Heart right ventricle (tissue), 16 donors: ENCODE measurements at places on chromosomes 7 and 10. TPM values are rescaled to one million over a fixed set of nuclear protein-coding genes. Genes with fewer than 3 reads are reported as not detected.

DNA sequence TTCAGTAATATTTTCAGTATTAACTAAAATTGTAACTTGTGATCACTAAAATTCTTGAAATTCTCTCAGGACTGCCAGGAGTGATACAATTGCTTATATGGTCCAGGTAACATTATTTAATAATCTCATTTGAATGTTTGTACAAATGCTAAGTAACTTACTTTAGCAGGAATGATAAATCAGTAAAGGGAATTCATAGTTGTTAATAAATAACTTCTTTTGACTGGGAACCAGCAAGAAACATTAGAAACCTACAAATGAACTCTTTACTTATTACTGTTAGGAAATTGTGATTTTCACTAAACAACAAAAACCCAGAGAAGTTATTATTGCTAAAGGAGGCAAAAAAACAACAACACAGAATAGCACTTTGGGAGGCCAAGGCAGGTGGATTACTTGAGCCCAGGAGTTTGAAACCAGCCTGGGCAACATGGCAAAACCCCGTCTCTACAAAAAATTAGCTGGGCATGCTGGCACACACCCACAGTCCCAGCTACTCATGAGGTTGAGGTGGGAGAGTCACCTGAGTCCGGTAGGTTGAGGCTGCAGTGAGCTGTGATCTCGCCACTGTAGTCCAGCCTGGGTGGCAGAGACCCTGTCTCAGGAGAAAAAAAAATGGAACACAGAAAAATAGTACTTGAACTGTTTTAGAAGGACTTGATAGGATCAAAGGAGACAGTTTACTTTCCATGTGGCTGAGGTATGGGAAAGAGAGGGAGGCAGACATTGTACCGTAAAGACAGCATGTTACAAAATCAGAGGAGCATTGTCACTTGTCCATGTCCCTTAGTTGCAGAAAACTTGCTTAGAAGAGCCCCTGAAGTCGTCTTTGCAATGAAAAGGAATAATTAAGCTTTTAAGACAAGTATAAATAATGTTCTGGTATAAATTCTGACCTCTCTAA is 53.1 kb downstream of the SHOC2 start:
- DNase-seq, result no peak

DNA sequence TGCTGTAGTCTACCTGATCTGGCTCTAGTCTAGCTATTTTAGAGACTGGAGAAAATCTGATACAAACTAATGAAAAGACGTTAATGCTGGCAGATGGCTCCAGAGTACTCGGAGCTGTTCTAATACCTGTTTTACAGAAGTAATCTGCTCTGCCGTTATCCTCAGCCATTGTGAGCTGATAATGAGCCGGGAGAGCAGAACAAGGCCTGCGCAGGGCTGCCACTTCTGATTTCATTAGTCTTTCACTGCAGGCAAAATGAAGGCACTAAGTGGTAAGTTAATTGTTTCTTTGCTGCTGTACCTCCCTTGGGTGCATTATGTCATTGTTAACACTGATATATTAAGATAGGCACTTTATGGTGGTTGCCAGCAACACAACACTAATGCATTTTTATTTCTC is 456.4 kb upstream of the PFKP start:
- no peak for DNase-seq

The ECHDC3 gene
- polyA plus RNA-seq, result 15.0 TPM

DNA sequence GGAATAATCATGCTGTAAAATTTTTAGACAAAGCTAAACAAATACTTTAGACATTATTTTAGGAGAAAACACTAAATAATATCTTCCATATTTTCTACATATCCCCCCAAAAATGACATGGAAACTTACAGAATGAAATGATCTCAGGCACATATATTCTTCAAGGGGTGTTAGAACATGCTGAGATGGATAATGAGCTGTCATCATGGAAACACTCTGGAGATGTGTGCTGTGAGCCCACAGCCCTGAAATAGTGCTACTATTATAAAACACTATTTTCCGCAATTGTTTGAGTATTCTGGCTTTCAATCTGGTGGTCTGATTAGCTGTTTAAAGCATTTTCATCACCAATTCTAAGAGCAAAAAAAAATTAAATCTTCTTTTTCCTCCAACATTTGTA is 385.7 kb downstream of the PHTF2 start:
- DNase-seq, result no peak

DNA sequence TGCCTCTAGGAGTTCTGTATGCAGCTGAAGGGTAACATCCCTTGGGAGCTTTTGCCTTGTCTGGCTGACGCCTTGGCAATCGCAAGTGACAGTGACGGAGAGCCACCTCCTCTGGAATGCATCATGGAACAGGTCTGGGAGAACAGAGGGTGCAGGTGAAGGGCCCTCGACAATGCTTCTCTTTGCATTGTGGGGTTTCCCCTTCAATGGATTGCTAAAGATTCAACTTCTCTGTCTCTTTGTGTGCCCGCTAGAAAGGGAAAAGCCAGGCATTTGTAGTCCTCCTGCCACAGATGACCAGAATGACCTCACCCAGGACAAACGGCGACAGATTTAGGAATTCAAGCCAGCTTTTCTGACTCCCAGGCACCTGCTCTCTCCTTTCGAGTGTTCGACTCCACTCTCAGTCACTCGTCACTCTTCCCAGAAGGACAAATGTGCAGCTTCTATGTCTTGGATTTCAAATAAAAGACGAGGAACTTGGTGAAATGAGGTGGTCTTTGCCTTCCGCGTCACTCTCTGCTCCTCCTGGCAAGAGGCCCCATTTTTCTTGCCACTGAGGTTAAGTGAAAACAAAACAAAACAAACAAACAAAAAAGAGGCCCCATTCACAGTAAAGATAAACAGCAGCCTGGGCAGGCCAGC is 26.1 kb downstream of the IL2RA start:
- DNase-seq, result peak; percentile 1

- no peak for DNase-seq
Measured at GRCh38 chr10:62860946-62861345, 44.8 kb upstream of the EGR2 start.

DNA sequence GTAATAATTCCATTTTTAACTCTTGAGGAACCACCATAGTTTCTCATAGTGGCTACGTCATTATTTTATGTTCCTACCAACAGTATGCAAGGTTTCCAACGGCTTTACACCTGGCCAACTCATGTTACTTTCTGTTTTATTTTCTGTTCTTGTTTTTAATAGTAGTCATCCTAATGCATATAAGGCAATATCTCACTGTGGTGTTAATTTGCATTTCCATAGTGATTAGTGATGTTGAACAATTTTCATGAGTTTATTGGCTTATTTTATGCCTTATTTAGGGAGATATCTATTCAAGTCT is 465.5 kb upstream of the KLF6 start:
- no peak for DNase-seq

- no peak for DNase-seq
Measured at GRCh38 chr10:50883629-50884028, 1.8 kb downstream of the A1CF start.

DNA sequence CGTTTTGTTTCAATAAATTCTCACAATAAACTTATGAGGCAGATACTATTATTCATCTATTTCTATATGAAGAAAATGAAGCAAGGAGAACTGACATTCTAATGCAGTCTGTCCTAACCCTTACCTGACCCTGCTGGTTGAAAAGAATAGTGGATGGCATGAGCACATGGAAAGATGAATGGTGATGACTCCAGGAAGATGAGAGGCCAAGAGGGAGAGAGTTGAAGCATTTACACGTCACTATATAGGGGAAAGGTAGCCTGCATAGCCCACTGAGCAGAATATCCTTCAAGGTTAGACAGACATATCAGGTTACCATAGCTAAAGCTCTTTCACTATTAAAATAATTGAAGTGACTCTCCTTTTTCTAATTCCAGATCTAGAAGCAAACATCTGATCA is 163.9 kb upstream of the CDK1 start:
- DNase-seq, result no peak

- DNase-seq, result no peak
Measured at GRCh38 chr10:64358907-64359306, 837.7 kb downstream of the REEP3 start.

The VPS41 gene
- 9.3 TPM for polyA plus RNA-seq

DNA sequence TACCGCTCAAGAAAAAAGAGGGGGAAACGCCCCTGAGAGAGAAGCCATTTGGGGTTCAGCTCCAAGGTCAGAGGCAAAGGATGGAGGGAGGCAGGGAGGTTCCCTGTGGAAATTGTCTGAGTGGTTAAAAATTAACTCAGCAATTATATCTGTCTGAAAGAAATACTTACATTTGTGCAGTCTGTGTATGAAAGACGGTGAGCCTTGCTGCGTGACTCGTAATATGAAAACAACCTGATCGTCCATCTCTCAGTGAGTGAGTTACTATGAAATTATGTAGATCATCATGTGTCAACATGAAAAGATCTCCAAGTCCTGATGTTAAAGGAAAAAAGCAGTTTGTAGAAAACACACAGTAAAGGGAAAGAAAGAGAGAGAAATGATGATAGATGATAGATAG is 67.2 kb upstream of the FAM204A start:
- DNase-seq, result no peak

The NUTM2A gene
- 0.78 TPM for polyA plus RNA-seq

DNA sequence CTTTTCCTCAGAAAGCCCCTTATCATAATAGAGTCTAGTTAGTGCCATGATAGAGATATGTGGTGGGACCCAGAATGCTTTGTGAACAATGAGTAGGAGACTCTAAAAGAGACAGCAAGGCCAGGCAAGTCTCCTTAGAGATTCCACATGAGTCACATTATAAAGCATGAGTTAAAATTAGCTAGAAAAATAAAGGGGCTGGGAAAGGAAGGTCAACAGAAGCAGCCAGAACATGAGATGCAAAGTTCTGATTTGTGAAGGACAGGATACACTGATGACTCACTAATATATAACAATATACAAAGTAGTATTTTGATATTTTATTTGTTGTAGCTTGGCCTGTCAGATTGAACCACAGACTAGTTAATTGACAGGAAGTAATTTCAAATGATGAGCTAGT is 25.3 kb upstream of the SNX13 start:
- DNase-seq, result no peak

DNA sequence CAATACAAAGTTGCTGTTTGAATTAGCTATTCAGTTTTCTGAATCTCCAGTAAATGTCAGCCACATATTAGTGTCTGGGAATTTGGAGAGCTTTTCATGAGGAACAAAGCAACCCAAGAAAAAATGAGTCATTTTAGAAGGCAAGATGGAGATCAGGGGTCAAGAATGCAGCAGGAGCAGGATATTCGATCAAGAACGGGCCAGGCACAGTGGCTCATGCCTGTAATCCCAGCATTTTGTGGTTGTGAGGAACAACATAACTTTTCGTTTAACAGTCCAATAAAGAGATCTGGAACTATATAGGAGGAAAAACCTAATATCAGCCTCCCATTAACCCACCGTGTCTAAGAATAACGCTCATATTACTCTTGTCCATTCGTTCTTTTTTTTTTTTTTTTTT is 600.5 kb downstream of the MAGI2 start:
- DNase-seq, result no peak

The MYL7 gene
- polyA plus RNA-seq, result 2,069 TPM

DNA sequence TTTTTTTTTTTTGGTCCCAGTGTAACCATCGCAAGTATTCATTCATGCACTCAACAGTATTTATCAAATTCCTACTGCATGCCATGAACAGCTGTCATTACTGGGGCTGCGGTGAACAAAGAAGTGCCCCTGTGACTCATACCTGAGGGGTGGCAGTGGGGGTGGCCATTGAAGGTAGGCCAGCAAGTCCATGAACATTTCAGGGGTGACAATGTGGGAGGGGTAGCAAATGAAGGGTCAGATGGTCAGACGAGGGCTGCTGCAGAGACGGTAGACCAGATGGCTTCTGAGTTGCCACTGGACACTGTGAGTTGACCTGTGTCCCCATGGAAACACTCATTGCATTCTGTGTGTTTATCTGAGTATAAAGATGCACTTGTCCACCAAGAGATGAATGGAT is 92.5 kb upstream of the PITRM1 start:
- DNase-seq, result no peak

The ASAH2B gene
- 1.8 TPM for polyA plus RNA-seq

DNA sequence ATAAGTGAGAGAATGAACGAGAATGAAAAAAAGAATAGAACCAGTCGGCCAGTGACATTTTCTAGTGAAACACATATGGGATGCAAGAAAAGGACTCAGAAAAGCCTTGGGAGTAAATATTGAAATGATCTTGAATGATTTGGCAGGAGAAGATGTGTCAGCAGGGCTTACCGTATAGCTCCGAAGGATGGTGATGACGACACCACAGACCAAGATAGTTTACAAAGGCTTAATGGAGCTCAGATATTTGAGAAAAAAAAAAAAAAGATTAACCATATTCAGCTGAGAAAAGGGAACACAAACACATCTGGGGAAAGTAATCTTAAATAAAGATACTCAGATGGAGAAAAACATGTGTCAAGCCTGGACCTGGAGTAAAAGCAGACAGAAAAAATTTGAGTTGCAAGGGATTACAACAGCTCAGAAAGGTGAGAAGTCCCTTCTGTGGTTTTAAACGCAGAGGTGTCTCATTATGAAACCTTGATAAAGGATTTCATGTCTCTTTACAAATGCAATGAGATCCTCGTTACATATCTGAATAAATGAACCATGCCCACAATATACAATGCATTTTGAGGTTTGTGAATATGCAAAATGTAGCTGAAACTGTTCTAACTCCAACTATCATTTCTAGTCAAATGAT is 36.0 kb downstream of the DNAJB9 start:
- DNase-seq, result no peak

DNA sequence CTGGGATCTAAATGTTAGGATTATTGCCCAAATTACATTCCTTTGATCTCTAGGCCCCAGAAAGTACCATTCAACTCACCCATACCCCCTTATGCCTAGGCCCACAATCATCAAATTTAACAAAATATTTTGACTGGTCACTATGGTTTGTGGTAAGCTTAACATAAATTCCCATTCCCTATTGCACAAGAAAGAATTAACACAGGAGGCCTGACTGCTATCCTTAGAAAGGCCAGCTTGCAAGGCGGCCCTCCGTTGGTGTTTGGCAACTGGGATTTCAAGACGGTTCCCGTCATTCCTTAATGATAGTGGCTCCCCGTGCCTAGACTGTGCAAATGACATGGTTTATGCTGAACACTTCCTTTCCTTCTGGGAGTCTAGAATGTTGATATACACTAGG is 29.6 kb downstream of the ARHGAP21 start:
- DNase-seq, result no peak

- DNase-seq, result no peak
Measured at GRCh38 chr10:128963211-128964099, 503.6 kb upstream of the MGMT start.

GRCh38 chr10:121442086-121442935 is 155.9 kb downstream of the FGFR2 start:
- DNase-seq, result no peak

The KCND2 gene
- not detected for polyA plus RNA-seq

The PDK4 gene
- polyA plus RNA-seq, result 114 TPM

DNA sequence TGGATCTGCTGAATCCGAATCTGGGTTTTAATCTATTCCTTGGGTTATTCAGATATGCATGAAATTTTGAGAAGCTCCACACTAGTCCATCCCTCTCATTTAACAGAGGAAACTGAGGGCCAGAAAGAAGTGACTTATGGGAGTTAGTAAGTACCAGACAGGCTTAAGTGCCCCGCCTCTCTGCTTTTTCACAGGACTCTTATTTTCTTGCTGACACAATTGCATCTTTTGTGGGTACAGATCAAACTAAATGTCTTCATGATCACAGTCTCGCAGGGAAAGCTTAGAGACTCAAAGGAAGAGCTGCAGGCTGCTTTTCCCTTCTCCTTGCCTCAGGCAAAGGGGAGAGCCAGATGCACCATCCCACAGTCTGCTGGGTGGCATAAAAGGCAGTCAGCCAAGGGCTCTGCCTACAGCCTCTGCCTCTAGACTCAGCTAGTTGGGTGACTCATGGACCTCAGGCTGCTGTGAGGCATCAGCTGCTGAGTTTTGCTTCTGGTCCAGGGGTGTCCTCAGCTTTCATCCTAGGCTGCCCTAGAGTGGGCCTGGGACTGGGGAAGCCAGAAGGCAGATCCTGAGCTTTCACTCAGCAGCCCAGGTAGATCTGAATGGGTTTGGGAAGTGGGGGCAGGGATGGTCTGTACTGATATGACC is 11.6 kb downstream of the GOLGA7B start:
- no peak for DNase-seq
